Stimulated activated CD4-positive, alpha-beta T cell treated with anti-CD3 and anti-CD28 coated beads, Interleukin-1b, Interleukin-23, amount 100 ng/mL, for 1 hour (primary cell): ENCODE measurements at places on chromosomes 3 and 15.

DNA sequence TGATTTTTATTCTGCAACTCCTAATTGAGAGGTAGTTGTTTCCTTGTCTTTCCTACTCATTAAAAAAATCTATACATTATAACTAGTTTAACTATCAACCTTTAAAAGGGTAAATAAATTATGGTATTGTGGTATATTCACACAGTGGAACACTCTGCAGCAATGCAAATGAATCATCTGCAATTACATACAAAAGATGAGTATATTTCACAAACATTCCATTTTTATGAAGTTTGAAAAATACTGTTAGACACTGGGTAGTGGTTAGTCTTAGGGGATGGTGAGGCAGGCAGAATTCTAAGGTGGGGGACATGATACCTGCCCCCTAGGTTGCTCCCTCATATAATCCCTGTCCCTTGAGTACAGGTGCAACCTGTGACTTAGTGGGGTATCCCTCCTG, 44.0 kb upstream of the MAGI1 start:
- DNase-seq, result no peak

GRCh38 chr3:129628169-129628522, 21.7 kb upstream of the PLXND1 start:
- no peak for DNase-seq

GRCh38 chr3:30314757-30315325, 291.6 kb upstream of the TGFBR2 start:
- no peak for DNase-seq

- DNase-seq, result no peak
These were observed 52.7 kb upstream of the MAP4 start for GRCh38 chr3:48068886-48069285.

DNA sequence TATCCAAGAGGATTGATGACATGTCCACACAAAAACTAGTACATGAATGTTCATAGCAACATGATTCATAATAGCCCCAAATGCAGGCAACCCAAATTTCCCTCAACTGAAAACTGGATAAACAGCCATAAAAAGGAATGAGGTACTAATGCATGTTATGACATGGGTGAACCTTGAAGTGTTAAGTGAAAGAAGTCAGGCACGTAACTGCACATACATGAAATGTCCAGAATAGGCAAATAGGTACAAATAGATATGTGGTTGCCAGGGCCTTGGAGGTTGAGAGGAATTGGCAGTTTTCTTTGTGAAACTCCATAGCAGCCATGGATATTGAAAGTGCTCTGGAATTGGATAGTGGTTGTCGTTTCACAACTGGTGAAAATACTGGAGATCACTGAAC, 52.2 kb upstream of the CCR4 start:
- no peak for DNase-seq

DNA sequence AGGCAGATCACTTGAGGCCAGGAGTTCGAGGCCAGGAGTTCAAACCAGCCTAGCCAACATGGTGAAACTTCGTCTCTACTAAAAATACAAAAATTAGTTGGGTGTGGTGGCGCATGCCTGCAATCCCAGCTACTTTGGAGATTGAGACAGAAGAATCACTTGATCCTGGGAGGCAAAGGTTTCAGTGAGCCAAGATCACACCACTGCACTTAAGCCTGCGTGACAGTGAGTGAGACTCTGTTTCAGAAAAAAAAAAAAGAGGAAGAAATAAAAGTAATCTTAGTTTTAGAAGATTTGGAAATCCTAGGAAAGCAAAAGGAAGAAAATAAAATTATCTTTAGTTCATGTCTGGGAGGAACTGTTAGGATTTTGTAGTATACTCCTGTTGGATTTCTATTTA, 77.2 kb downstream of the IL12A start:
- no peak for DNase-seq

GRCh38 chr3:12339701-12340480, 51.0 kb downstream of the PPARG start:
- DNase-seq, result no peak

DNA sequence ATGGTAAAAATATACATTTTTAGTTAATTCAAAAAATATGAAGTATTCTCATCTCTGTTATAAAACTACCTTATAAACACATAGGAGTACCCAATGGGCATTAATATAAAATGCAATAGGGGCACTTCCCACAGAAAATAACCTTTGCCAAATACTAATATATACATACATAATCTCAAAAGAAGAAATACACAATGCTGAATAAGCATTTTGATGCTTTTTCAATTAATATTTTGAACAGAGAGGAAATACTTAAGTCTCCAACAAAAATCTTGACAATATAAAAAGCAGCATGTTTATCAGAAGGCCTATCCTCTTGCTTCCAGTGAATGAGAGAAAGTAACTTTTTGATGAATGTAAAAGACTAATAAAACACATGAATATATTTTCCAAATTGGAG, 110.7 kb downstream of the ROBO1 start:
- DNase-seq, result no peak

DNA sequence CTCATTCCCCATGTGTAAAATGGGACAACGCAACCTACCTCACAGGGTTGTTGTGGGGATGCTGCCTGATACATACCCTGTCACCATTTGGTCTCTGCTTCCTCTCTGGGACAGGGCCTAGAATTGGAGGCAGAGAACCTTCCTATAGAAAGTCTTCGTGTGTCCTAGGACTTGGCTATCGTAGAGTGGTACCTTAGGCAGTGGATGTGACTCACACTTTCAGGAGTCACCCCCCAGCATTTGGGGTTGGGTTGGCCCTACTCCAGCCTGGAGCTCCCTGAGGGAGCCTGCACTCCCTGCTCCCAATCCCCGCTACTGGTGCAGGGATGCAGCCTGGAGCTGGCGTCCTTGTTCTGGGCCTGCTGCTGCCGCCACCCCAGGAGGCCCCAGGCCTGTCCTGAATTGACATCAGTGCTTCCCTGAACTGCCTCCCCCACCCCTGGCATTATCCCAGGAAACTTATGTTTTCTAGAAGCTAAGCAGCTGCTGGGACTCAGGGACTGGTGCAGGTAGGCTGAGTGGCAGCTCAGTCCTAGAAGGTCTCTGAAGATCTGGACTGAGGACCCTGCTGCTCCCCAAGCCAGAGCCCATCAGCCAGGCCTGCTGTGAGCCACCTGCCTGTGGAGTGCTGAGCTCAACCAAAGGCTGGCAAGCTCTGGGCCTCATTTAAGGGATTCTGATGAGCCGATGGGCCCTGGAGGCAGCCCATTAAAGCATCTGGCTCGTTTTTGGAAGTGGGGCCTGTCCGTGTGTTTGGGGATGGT, 9.9 kb downstream of the C15orf39 start:
- DNase-seq, result no peak

DNA sequence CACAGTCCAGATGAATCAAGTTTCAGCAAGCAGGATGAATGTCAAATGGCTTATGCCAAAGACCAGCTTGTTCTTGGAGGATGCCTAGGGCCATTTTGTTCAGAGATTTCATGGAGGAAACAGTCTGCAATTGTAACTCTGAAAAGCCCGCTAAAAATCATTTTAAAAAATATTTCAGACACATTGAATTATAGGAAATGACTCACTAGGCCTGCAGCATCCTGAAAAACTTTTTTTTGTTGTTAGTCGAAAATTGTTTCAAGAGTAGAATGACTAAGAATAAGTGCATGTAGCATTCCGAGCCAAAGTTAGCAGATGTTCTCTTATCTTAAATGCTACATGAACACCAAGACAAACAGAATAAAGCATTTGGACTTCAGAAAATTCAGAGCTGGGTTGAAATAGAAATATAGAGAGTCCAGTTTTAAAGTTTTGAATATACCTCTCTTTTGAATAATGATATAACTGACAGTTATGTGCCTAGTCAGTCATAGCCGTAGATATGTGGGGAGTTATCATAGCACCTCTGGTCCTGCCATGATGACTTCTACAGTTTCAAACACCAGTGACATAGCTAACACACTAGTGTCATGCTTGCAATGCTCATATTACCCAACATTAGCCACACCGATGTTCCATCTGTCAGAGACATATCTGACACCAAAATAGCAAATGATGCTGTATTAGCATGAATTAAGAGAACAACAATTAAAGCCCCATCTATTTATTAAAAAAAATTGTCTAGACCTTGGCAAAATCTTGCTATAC, 1462.8 kb upstream of the GBE1 start:
- DNase-seq, result no peak

DNA sequence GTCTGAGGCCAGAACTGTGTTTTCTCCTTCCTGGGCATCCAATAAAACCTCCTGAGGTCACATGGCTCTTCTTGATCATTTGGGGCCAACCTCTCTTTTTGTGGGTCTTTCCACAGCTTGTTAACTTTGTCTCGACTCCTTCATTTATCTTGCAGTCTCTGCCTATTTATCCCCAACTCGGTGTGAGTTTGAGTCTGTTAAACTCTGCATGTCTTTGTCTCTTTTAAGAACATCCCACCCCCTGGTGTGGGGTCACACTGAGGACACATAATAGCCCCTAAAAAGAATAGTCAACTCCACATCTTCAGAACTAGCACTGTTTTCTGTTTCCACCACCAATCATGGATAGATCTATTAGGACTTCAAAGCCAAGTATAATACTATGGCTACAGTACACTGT, 187.2 kb downstream of the TLE3 start:
- DNase-seq, result no peak

DNA sequence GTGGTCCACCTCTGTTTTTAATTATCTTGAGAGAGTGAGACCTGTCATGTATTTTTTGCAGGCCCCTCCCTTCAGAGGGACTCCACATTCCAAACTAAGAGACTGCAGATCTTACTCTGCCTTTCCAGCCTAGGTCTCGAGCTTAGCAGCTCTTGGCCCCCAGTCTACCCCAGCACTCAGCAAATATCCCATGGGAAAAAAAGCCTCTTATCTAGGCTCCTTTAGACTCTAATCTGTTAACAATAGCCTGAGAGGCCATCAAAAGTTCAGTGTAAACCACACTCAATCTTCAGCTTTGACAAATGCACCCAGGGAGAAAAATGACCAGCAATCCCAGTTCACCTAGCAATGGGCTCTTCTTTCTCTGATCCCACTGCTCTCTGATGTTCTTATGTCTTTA, 8.6 kb upstream of the BLM start:
- DNase-seq, result no peak

GRCh38 chr15:73994912-73995622, 551 bp downstream of the PML start:
- DNase-seq, result no peak

DNA sequence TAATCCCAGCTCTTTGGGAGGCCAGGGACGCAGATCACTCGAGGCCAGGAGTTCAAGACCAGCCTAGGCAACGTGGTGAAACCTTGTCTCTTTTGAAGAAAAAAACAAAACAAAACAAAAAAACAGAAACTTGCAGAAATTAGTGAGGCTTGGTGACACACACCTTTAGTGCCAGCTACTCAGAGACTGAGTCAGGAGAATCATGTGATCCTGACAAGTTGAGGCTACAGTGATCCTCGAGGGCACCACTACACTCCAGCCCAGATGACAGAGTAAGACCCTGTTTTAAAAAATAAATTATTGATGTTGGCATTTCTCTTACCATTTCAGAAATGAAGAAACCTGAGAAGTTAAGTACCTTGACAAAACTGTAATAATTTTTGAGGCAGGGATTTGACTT, 44.6 kb upstream of the CCNB2 start:
- DNase-seq, result no peak

DNA sequence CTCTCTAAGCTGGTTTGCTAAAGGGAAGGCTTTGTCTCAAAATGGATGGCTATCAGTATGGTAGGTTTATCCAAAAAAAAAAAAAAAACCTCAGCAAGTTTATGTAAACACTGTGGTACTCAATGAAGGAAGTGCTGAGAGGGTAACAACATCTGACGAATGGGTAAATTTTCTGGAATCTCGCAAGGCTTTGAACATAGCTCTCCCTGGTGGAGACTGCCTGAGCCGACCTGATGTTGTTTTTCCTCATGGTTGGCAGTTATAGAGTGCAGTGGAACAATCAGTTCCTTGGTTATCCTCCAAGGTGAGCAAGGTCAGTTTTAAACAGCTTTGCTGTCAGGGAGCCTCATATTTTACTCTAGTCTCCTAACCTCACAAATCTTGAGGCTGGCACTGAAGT, 94.6 kb downstream of the ZPLD1 start:
- DNase-seq, result no peak

- DNase-seq, result no peak
These were observed 143.7 kb upstream of the LRIG1 start for GRCh38 chr3:66644549-66644948.

DNA sequence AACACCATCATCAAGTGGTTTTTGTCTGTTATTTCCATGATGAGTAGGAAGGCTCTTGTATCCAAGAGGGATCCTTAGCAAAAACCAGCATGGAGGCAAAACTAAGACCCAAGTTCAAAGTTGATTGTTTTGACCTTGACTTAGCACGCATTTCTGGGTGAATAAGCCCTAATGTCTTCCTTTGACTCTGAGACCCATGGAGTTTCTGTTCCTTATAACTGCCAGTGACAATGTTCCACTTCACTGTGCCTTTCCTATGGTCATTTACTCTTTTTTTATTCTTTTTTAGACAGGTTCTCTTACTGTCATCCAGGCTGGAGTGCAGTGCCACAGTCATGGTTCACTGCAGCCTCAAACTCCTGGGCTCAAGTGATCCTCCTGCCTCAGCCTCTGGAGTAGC, 118.2 kb upstream of the MRPL3 start:
- no peak for DNase-seq

DNA sequence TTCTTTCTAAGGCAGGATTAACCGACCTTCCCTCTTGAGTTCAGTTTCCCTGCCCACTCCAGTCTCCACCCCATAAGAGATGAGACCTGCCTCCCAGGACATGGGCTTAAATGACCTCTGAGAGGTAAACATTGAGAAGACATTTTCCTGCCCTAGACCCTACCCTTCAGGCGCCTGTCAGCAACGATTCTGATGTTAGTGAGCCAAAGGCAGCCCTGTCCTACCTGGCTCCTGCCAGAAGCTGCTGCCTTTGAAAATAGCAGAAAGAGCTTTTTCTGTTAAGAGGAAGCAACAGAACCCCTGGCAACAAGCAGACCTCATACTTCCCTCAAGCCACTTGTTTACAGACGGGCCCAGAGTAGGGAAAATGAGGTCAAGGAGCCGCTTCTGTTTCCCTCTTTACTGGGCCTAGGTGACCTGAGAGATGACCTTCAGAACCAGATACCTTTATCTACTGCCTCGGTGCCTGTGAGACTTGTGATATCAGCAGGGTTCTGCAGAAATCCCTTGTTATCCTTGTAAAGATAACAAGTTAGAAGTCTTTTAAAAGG, 52.0 kb downstream of the CD200R1L start:
- no peak for DNase-seq

GRCh38 chr3:128873244-128874022, 6.0 kb upstream of the ACAD9 start:
- no peak for DNase-seq

GRCh38 chr15:91061997-91062396, 38.1 kb upstream of the SV2B start:
- no peak for DNase-seq

GRCh38 chr3:41244620-41245336, 45.5 kb downstream of the CTNNB1 start:
- DNase-seq, result no peak

DNA sequence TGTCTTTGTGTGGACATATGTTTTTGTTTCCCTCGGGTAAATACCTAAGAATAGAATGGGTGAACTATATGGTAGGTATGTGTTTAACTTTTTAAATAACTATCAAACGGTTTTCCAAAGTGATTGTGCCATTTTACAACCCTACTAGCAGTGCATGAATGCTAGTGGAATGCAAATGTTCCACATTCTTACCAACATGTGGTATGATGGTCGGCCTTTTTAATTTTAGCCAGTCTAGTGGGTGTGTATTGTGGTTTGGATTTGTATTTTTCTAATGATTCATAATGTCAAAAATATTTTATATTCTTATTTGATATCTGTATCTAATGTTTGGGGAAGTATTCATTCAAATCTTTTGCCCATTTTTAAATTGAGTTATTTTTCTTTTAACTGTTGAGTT, 68.2 kb upstream of the SMAD3 start:
- DNase-seq, result no peak

GRCh38 chr15:38905632-38906031, 341.0 kb upstream of the RASGRP1 start:
- DNase-seq, result no peak
